ENCODE measurements at places on chromosomes 16 and 17.

DNA sequence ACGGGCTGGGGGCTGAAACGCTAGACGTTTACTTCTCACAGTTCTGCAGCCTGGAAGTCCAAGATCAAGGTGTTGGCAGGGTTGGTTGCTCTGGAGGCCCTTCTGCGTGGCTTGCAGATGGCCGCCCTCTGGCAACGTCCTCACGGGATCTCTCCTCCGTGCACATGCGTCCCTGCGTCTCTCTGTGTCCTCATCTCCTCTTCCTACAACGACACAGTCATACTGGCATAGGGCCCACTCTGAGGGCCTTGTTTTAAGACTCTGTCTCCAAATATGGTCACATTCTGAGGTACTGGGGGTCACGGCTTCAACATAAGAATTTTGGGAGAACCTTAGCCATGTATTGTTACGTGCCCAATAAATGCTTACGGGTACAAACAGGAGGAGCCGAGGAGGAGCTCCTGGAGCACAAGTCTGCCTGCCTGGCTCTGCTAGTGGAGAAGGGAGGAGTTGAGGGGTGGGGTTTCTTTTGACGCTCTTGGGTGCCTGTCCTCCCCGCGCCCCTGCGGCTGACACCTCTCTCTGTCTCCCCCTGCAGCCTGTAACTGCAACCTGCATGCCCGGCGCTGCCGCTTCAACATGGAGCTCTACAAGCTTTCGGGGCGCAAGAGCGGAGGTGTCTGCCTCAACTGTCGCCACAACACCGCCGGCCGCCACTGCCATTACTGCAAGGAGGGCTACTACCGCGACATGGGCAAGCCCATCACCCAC lies 141.1 kb downstream of the NTN1 start:
- no peak for DNase-seq

GRCh38 chr16:81527477-81528178 lies 83.0 kb downstream of the CMIP start:
- no peak for DNase-seq

- DNase-seq, result no peak
Observed at GRCh38 chr17:10001306-10001873, 96.3 kb upstream of the RCVRN start.

DNA sequence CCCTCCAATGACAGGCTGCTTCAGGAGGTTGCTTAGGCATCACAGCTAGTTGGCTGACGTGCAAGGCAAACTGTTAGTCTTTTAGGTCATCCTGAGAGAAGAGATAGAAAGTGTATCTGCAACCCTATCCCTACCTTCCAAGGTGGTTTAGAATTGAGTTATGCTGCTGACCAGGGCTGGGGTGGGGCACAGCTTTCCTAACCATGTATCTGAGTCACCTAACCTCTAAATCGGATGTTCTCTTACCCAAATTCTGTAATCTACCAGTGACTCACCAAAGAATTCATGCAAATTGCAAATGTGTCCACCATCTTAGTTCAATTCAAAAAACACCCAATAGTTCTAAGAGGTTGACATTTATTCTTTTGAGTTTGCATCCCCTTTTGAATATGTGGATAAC lies 107.2 kb upstream of the DYNLRB2 start:
- no peak for DNase-seq

- peak; percentile 59 for DNase-seq
Observed at GRCh38 chr16:569445-570254, at the start of gene PIGQ. PIGQ (plus strand) TSS chr16:569968; CDS start chr16:574075, 4,107 bp downstream.

DNA sequence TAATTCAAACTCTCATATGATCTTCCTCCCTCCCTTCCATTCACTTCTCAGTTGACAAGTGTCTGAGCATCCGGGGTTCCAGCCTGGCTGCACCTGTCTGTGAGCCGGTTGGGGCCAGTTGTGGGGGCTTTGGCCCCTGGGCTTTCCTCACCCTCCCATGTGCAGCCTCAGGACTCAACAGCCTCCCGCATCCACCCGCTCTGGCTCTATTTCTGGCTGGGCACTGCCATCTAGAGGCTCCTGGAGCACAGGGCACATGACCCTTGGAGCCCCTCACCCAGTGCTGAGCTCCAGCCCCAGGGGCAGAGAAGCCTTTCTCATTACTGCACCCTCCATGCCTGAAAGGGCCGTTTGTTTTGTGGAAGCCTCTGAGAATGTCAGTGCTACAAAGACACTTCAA lies 43.3 kb downstream of the HAPSTR1 start:
- DNase-seq, result peak; percentile 43

DNA sequence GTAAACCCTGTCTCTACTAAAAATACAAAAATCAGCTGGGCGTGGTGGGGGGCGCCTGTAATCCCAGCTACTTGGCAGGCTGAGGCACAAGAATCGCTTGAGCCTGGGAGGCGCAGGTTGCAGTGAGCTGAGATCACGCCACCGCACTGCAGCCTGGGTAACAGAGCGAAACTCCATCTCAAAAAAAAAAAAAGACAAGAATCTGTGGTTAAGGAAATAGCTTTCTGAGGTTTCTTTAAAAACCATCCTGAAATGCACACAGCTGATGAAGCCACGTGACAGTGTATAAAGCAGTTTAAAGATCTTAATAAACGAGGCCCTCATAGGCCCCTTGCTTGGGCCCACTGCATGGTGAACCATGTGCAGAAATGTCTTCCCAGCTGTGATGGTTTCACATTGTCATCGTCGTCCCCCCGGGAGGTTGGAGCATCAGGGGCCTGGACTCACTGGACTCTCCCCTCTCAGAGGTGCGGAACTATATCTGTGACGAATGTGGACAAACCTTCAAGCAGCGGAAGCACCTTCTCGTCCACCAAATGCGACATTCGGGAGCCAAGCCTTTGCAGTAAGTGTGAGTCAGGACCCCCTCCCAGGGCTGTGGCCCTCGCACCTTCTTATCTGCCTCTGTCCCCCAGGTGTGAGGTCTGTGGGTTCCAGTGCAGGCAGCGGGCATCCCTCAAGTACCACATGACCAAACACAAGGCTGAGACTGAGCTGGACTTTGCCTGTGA lies 16.2 kb downstream of the ZNF276 start:
- peak; percentile 26 for DNase-seq

- DNase-seq, result peak; percentile 22
Observed at GRCh38 chr16:2776500-2777139, 460 bp downstream of the ELOB start.

GRCh38 chr17:61469949-61470348 lies 17.7 kb downstream of the TBX4 start:
- DNase-seq, result no peak

GRCh38 chr16:50802961-50803360 lies 61.1 kb downstream of the CYLD start:
- no peak for DNase-seq

- no peak for DNase-seq
Observed at GRCh38 chr17:27496005-27496404, 39.8 kb downstream of the KSR1 start.

DNA sequence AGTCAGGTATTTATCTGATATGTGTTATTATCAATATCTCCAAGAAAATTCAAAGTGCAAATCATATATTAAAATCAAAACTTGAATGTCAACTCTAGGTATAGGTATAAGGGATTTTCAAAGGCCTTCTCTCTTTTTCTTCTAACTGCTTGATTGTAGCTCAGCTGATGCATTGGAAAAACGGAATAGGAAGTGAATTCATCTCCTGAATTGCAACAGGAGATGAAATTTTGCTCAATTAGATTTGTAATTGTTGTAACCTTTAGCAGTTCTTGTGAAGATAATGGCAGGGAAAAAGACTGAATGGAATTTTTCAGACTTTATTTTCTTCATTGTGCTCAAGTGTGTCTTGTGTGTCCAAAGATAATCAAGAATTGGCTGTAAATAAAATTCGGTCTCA lies 190.2 kb upstream of the KCNJ16 start:
- DNase-seq, result no peak

All from activated T-helper 1 cell treated with Interleukin-2 at 50 U/mL for 16 hours (primary cell).